ENCODE measurements at places on chromosomes 2 and 18.

GRCh38 chr2:55712477-55713060, 18.9 kb upstream of the PNPT1 start:
- DNase-seq = no peak

GRCh38 chr18:4256766-4257417, 198.2 kb downstream of the DLGAP1 start:
- DNase-seq = no peak

DNA sequence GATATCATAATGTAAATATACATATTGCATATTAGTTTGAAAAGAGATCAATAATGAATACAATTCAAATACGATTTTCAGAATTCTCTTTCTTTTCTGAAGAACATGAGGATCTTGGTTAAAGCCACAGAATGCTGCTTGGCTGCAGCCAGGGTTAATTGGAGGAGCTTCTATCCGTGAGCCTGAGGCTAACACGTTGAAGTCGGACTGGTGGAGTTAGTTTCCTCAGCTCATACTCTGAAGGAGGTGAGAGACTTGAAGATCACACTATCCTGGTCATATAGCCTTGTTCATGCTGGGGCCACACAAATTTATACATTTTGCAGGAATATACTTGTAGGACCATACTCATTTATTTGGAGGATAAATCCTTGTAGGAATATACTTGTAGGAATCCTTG, 335.8 kb downstream of the TRIB2 start:
- no peak for DNase-seq

- DNase-seq = no peak
These were observed 13.4 kb downstream of the ARHGAP15 start for GRCh38 chr2:143142598-143142997.

- no peak for DNase-seq
These were observed 4.6 kb downstream of the MAP3K20 start for GRCh38 chr2:173079973-173080860.

GRCh38 chr2:11481789-11482472, 16.0 kb upstream of the E2F6 start:
- no peak for DNase-seq

Measured in CD4-positive, alpha-beta T cell treated with Interleukin-12 subunit alpha and Interleukin-12 subunit beta, for 1 hour (primary cell).